Activated CD8-positive, alpha-beta memory T cell treated with anti-CD3 and anti-CD28 coated beads, Interleukin-2, amount 50 U/mL, for 48 hours (primary cell): ENCODE measurements at places on chromosomes 5 and 9.

- no peak for DNase-seq
These were observed 38.3 kb downstream of the RECK start for GRCh38 chr9:36074870-36075532.

DNA sequence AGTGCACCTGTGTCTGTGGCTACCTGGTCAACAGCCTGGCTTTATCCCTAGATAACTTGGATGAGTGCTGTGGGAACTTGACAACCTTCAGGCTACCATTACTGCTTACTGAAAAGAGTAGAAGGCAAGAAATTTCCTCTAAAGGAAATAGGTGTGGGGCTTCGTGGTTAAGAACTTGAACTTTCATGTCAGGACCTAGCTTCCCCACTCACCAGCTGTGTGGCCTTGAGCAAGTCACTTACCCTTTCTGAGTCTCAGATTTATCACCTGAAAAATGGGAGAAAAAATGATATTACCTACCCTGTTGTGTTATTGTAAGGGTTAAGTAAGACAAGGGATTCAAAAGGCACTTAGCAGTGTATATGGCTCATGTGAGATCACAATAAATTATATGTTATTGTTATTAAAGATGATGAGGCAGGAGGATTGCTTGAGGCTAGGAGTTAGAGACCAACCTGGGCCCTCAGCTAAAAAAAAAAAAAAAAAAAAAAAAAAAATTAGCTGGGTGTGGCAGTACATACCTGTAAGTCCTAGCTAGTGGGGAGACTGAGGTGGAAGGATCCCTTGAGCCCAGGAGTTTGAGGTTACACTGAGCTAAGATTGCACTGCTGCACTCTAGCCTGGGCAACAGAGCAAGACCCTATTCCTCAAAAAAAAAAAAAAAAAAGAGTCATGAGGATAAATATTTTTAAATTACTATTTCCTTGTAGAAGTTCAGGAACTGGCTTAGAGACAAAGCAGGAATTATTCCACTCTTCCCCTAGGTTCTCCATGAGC is 97.0 kb upstream of the SPRY4 start:
- DNase-seq, result no peak

DNA sequence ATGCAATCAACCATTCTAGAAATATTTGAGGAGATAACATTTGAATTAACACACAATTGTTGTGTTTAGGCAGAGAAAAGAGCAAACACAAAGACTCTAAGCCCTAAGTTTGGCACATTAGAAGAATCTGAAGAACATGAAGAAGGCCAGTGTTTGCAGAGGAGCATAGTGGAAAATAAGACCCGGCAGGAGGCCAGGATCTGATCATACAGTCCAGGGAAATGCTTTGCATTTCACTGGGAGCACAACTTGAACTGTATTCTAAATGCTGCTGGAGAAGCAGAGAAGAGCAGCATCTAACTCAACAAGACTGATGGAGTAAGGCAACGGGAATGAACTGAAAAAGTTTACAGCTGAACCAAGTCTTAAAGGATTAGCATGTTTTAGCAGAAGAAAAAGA is 463.4 kb downstream of the ZNF608 start:
- DNase-seq, result no peak

DNA sequence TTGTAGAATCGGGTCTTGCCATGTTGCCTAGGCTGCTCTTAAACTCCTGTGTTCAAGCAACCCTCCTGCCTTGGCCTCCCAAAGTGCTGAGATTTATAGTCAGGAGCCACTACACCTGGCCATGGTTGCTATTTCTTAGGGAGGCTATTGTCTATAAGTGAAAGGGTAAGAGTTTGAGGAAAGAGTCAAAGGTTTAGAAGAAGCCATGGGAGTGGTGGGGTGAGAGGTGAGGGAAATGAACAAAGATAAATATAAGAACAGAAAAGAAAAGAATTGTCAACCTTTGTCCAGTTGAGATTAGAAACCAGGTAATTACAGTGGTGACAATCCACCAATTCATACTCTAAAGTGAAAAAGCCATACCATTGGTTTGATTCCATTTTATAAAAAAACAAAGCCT is 32.6 kb upstream of the RANBP6 start:
- no peak for DNase-seq

DNA sequence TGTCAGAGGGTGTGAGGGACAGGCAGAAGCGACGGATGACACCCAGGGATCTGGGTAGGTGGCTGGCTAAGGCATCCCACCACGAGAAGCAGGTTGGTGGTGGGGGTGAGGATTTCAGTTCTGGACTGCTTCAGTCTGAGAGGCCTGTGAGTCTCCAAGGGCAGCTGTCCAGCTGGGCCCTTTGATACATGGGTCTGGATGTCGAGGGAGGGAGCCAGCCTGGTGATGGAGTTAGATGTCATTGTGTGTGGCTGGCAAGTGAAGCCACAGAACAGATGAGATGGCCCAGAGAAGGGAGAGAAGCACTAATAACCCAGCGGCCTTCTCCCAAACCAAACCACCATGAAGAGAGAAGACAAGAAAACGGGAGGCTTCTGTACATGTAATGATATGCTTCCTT is 11.1 kb downstream of the MED27 start:
- DNase-seq, result no peak

- no peak for DNase-seq
These were observed 168.0 kb downstream of the PRDM9 start for GRCh38 chr5:23675456-23675855.

GRCh38 chr9:34689512-34689911 is 1.6 kb downstream of the CCL19 start:
- DNase-seq, result no peak

DNA sequence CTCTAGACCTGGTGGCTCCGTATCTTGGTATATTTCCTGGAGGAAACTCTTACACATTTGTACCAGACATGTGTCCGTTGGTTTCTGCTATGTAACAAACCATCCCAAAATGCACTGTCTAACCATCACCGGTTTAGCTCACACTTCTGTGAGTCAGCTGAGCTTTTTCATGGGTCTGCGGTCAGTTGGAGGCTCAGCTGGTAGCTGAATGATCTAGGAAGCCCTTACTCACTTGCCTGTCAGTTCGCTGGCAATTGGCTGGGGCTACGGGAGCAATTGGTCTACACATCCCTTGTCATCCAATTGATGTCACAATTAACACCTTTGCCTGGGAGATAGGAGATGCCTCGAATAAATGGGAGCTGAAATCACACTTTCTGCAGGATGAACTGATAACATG is 11.6 kb upstream of the WHRN start:
- no peak for DNase-seq

DNA sequence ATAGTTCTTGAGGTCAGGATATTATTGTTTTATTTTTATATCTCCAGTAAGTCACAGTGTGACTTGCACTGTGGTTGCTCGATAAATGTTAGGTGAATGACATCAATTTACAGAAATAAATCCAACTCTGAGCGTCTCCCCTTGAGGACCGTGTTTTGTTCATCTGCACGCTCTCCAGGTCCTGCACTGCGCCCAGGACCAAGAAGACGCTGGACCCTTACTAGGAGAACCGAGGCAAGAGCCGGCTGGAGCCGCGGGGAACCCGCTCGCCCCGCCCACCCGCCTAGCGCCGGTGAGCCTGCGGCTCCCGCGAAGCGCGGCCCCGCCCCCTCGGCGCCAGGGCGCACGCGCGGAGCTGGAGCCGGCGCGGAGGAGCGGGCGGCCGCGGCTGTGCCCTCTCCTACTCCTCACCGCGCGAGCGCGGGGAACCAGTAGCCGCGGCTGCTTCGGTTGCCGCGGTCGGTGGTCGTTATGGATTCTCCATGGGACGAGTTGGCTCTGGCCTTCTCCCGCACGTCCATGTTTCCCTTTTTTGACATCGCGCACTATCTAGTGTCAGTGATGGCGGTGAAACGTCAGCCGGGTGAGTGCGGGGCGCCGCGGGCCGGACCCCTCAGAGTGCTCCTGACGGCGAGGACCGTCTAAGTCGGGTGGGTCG is at the start of gene TMEM38B:
TMEM38B (plus strand) TSS at position 352 of the 658 bp plus-strand sequence; CDS start at position 472, 120 bp downstream.
- DNase-seq, result peak; percentile 89

DNA sequence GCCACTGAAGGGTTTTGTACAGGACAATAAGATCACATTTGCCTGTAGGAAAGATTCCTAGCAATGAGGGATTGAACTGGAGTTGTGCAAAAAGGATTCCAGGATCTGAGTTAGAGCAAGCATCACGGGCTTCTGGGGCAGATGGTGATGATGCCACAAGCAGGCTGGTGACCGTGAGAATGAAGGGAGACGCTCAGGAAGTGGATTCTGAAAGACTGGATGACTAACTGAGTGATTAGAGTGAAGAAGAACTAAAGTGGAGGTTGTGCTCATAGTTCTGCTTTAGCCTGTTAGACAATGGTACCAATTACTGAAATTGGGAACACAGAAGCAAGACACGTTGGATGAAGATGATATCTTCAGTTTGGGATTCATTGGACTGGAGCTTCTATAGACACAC is 168.2 kb downstream of the CD180 start:
- no peak for DNase-seq
